ENCODE measurements at places on chromosomes 11 and 22. TPM values are rescaled to one million over a fixed set of nuclear protein-coding genes. Genes with fewer than 3 reads are reported as not detected.

The DTX4 gene
- total RNA-seq: 4.2 TPM

The KRTAP5-8 gene
- not detected for total RNA-seq

- DNase-seq: no peak
These were observed 14.9 kb downstream of the TMEM258 start for GRCh38 chr11:61777234-61778090.

DNA sequence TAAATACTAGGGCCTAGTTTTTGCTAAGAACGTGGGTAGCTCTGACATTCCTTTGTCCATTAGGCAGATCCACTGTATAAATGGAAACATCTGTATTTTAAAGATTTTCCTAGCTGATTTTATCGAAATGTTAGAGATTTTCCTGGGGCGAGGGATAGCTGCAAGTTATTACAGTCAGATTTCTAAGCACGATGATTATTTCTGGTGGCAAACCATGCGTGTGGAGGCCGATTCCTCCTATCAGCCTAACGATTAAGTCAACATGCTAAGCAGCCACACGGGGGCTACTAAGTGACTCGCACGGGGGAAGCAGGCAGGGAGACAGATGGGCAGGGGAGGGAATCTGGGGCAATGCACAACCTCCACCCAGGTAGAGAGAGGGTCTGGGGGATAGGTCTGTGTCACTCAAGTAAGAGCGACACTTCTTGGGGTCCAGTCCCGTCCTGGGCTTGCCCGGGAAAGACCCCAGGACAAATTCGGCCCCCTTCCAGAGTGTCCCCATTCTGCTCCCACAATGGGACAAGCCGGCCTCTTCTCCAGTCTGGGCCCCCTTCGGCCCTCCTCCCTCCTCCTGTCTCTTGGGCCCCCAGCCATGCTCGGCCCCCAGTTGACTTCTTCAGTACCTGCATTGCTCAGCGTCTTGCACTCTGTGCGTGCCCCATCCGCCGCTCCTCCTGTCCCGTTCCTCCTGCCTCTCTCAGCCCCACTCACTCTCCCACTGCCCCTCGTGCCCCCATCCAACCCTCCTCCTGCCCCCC is 571 bp downstream of the C11orf24 start:
- DNase-seq: peak; percentile 75

DNA sequence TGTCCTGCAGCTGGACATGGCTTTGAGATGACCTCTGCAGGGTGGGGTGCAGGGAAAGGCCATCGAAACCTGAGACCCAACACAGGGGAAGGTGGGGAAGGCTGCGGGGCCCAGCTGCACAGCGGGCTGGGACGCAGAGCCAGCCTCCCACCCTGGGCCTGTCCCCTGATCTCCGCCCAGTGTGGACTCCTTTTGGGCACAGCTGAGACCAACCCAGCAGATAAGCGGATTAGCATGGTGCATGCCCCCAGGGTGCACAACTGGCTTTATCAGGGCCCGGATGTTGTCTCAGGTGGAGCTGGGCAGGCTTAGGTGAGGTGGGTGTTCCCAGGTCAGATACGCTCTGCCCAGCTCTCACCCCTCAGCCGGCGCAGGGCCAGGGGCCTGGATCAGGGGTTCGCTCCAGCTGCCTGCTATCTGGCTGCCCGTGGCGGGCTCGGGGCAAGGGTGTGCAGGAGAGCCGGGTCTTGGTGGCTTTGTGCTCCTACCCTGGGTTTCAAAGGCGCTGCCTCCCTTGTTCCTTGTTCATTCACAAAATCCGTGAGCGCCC is 28.1 kb upstream of the MUC5AC start:
- DNase-seq: no peak

DNA sequence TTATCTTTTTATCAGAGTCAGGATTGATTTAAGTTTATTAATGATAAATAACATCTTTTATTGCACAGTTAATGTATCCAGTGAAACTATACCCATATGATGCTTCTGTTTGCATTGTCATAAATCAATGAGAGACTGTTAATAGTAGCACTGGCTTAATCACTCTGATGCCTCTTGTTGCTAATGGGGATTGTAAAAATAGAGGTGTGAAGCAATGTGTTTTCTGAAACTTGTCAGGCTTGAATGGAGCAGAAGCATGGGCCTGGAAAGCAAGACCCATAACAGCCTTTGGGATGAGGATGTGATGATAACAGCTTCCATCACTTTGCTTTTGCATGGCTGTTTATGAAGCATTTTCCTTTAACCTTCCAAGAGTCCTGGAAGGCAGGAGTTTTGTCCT is 319.7 kb downstream of the DDX10 start:
- no peak for DNase-seq
